M059J (cell line): ENCODE measurements at places on chromosomes 12 and 14.
A peak's percentile ranks its signal among the peaks of the same experiment; 100 is the strongest.

DNA sequence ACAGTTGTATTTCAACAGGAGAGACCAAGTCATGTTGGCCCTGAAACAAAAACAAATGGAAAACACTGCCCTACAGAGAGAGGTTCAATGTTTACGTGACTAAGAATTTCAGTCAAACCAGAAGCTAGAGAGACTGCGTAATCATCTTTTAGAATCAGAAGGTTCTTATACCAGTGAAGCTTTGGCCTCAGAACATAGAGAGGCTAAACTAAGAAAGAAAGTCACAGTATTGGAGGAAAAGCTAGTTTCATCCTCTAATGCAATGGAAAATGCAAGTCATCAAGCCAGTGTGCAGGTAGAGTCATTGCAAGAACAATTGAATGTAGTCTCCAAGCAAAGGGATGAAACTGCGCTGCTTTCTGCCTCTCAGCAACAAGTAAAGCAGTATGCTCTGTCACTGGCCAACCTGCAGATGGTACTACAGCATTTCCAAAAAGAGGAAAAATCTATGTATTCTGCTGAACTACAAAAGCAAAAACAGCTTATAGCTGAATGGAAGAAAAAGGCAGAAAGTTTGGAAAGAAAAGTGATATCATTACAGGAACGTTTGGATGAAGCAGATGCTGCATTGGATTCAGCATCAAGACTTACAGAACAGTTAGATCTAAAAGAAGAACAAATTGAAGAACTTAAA is 32.5 kb upstream of the NUAK1 start:
- no peak for DNase-seq

GRCh38 chr12:124395986-124396385 is 101.1 kb downstream of the RFLNA start:
- DNase-seq: no peak

- no peak for DNase-seq
Measured at GRCh38 chr14:61280092-61280525, 1.0 kb downstream of the TMEM30B start.

DNA sequence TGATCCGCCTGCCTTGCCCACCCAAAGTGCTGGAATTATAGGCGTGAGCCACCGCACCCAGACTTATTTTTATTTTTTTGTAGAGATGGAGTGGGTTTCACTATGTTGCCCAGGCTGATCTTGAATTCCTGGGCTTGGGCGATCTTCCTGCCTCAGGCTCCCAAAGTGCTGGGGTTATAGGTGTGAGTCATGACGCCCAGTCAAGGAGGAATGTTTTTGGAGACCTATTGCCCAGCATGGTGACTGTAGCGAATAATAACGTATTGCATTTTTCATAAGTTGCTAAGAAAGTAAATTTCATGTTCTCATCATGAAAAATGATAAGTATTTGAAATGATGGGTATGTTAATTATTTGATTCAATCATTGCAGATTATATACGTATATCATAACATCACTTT is 46.5 kb downstream of the TEAD4 start:
- peak; percentile 47 for DNase-seq

GRCh38 chr14:35301735-35302528 is 9.8 kb downstream of the PSMA6 start:
- no peak for DNase-seq
